Eye (tissue), 1 donor: ENCODE measurements at places on chromosomes 13 and 19.

- DNase-seq: peak; percentile 46
These were observed 31.8 kb downstream of the TFDP1 start for GRCh38 chr13:113616281-113616906.

DNA sequence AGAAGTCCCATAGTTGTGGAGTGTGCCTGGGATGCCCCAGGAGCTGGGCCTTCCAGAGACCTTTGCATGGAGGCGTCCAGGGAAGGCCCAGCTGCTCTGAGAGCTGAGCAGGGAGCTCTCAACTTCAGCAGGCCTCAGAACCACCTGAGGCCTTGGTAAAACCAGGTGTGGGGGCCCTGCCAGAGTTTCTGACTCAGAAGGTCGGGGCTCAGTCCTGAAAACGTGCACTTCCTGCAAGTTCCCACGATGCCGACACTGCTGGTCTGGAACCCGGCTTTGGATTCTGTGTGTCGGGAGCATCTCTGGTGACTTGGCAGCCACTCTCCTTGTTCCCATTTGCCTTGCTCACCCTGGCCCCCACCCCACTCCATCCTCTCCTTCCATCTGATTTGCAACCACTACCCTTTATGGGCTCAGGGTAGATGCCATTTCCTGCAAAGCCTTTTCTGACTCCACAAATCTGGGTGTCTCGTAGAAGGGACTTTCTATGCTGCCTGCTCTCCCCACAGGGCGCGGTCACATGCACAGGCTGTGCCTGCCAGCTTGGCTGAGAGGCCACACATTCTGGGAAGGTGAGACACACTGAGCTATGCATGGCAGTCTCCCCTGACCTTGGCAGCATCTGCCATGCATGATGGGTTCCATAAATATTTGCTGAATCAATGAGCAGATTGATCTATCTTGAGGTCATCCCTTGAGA lies 244.7 kb downstream of the COL4A1 start:
- DNase-seq: peak; percentile 27

GRCh38 chr13:34322014-34322742 lies 504.2 kb downstream of the RFC3 start:
- DNase-seq: peak; percentile 75

- DNase-seq: peak; percentile 29
These were observed 29.5 kb upstream of the NFIC start for GRCh38 chr19:3336680-3337523.

GRCh38 chr19:14561847-14562351 lies 10.0 kb downstream of the NDUFB7 start:
- no peak for DNase-seq

GRCh38 chr13:22014469-22014868 lies 343.6 kb downstream of the FGF9 start:
- DNase-seq: no peak

- DNase-seq: no peak
These were observed 28.6 kb downstream of the WDFY2 start for GRCh38 chr13:51612867-51613266.
